Activated naive CD4-positive, alpha-beta T cell treated with anti-CD3 and anti-CD28 coated beads, Interleukin-2, amount 50 U/mL, for 16 hours (primary cell): ENCODE measurements at places on chromosomes 11 and 22.

DNA sequence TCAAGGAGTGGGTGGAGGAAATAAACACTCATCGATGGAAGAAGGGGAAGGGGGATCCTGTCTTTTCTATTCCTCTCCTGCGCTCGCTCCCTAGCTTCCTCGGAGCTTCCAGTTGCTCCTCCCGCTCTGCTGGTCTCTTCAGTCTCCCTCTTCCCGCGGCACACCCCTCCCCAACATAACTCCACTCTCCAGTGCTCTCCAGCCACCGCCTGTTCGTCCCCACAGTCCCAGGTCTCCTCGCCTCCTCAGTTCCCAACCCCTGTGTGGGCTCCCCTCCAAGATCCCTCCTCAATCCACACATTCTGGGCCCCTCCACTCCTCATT lies 438 bp downstream of the ZW10 start:
- DNase-seq = no peak

DNA sequence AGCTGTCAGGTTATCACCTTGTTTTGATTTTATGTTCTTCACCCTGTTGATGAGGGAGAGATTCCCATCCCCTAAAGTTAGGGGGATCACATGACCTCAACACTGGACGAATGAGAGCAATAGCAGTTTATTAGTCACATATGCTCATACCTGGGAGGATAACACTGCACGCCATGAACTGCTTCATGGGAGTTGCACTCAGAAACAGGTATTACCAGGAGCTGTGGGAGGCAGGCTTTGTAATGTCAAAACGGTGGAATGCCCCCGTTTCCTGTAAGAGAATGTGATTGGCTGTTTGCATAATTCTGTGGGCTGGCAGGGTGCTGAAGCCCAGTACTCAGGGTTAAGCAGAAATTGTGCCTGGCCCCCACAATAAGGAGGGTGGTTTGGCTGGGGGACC lies 3.2 kb upstream of the THY1 start:
- DNase-seq = no peak

DNA sequence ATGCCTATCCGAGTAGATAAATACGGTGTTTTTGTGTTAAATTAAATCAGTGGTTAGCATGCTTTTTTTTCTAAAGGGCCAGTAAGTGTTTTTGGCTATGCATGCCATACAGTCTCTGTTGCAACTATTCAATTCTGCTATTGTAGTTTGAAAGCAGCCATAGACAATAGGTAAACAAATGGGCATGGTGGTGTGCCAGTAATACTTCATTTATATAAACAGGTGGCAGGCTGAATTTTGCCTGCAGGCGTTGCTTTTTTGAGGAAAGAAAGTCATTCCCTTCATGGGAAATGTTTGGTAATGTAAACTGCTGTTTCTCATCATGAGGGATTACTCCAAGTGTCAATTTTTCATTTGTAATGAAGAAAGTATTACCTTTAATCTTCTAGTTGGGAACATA lies 106.5 kb downstream of the TMEM135 start:
- DNase-seq = no peak

DNA sequence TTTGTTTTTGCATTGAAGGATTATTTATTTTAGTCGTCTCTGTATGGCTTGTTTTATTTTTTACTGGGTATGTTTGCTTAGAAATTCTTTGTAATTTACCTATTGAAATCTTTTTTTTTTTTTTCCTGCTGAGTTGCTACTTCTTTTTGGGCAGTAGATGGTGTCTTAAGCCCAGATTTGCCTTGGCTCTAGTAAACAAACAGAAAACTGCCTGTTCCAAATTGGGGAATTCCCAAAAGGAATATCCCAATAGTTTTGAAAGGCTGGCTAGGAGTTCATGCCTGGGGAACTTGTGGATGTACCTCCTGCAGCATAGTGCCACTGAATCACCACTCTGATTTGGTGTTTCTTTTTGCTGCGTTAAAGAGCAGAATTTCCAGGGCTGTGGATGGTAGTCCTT lies 17.7 kb downstream of the PAMR1 start:
- no peak for DNase-seq

GRCh38 chr11:34185926-34186841 lies 80.8 kb downstream of the NAT10 start:
- no peak for DNase-seq

- DNase-seq = no peak
Observed at GRCh38 chr22:17939011-17939410, 85.3 kb downstream of the MICAL3 start.

DNA sequence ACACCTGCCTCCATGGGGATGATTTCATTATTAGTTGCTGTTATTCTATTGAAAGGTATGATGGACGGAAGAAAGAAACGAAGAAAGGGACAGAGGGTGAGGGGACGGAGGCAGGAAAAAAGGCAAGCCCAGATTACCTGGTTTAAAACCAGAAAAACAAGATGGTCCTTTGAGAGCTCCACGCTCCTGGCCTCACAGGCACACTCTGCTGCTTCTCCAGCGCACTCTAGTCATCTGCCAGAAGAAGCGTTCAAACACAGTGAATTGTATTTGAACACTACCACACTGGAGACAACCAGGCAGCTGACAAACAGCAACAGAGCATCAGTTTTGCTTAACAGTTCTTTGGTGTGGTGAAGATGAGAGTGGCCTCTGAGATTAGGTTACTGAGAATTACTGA lies 216.9 kb downstream of the CADM1 start:
- DNase-seq = no peak

GRCh38 chr22:17085277-17086181 lies 729 bp downstream of the IL17RA start:
- peak; percentile 55 for DNase-seq

GRCh38 chr11:130457623-130458409 lies 9.4 kb downstream of the ADAMTS15 start:
- no peak for DNase-seq

DNA sequence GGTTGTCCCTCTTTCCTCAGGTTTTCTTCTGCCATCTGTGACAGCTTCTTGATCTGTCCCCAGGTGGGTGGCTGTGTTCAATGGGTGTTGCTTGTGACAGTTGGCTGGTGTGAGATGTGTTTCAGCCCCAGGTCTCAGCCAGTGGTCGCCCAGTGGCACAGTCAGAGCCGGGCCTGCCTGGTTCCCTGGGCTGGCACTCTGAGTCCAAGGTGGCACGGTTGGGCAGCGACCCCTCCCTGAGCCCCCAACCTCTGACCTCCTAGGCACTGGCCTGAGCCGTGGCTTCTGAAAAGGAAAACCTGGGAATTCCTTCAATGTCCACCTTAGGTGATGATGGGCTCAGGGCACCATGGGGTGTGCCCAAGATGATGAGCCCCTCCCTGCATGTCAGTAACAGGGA lies 14.0 kb upstream of the PRODH start:
- DNase-seq = peak; percentile 9

DNA sequence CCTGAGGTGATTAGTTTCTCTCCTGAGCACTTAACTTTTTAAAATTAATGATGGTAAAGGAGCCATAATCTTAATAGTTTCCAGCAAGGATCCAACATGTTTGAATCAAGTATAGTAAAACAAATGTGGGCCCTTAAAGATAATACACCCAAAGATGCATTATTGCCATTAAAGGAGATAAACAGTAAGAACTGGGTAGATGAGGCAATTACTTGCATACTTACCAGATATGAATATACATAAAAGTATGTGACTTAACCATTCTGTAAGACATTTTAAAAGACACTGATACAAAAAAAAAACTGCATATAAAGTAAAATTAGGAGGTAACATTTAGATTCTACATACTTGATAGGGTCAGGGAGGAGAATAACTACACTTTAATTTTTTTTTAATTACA lies 48.2 kb downstream of the CADM1 start:
- DNase-seq = no peak

DNA sequence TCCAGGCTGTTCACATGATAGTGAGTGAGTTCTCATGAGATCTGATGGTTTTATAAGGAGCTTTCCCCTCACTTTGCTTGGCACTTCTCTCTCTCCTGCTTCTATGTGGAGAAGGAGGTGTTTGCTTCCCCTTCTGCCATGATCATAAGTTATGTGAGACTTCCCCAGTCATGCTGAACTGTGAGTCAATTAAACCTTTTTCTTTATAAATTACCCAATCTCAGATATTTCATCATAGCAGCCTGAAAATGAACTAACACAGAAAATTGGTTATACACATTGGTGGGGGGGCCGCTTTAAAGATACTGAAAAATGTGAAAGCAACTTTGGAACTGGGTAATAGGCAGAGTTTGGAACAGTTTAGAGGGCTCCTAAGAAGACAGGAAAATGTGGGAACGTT lies 741.1 kb upstream of the LUZP2 start:
- DNase-seq = no peak

- DNase-seq = no peak
Observed at GRCh38 chr11:122690801-122691548, 35.5 kb downstream of the UBASH3B start.

DNA sequence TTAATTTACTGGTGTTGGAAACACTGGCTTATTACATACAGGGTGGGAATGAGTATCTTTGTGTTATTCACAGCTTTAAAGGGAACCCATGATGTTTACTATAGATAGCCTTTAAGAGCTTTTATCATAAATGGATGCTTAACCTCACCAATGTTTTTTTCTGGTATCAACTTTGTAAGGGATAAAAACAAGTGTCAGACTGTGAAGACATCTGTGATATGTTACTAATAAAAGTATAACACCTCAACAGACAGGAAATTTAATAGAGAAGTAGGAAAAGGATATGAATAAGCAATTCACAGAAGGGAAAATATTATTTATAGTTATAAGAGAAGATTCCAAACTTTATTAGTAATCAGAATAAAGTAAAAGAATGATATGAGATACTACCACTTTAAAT lies 46.3 kb downstream of the ACAT1 start:
- no peak for DNase-seq

GRCh38 chr11:15195454-15196200 lies 80.9 kb downstream of the INSC start:
- DNase-seq = no peak

GRCh38 chr11:18581825-18582224 lies 6.7 kb downstream of the UEVLD start:
- DNase-seq = no peak

- peak; percentile 76 for DNase-seq
Observed at GRCh38 chr22:23182309-23183060, 2.2 kb downstream of the BCR start.

DNA sequence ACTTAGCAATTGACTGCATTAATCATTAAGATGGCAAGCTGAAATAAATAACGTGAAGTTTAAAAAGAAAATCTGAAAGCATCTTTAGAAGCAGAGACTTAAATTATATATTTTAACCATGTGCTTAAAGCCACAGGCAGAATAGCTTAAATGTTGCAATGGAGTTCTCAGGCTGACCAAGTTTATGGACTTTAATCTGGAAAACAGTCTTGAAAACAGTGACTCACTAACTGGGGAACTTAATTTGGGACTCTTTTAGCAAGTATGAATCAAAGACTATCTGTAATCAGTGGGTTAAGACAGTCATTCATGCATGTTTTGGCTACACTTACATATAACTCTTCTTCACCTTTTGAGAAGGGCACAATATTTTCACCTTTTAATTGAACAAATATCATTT lies 12.6 kb upstream of the GLYATL1 start:
- no peak for DNase-seq

GRCh38 chr11:59706518-59707285 lies 6.9 kb downstream of the OR10V1 start:
- no peak for DNase-seq

DNA sequence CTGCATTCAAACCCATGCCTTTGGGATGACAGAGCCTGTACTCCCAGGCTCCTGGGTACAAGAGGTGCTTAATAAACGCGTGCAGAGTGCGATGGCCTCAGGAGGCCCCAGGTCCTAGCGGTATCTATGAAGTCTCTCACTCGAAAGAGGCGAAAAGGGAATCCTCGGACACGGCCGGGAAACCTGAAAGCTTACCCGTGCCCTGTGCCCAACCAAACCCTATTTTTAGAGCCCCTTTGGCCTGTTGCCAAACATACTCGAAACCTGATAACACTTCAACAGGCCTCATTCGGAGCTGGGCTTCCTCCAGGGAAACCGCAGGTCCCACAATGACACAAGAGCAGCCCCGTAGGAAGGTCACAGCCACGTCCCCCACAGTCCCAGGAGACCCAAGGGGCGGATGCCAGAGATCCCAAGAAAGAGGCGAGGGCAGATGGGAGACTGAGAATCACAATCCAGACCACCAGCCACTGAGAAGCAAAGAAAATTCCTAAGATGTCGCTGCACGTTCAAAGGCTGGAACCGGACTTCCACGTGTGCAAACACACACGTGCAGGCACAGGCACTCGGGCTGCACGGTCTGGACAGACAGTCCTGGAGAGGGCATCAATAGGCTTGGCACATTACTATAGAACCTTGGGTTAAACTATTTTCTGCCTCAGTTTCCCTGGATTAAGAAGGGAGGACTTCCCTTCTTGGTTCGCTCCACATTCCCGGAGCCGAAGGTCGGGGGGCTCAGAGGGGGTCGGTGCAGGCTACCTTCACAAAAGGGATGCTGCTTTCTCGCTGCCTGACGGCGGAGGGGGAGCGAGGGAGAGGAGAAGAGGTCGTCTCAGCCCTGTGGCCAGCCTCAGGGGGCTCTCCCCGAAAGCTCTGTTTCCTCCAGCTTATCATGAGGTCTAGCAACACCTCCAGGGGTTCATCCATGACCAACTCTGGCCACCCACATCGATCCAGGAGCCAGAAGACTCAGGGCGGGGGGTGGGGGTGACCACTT lies 8.2 kb downstream of the PDGFB start:
- DNase-seq = no peak

GRCh38 chr11:48170241-48171233 lies 46.1 kb upstream of the OR4B1 start:
- no peak for DNase-seq

- DNase-seq = no peak
Observed at GRCh38 chr11:19283991-19284390, 43.2 kb upstream of the E2F8 start.

- DNase-seq = no peak
Observed at GRCh38 chr11:65478388-65479183, 20.3 kb upstream of the MALAT1 start.

- DNase-seq = no peak
Observed at GRCh38 chr11:57214098-57214417, 23.0 kb downstream of the APLNR start.

GRCh38 chr11:34633640-34633989 lies 12.7 kb downstream of the EHF start:
- no peak for DNase-seq

GRCh38 chr11:133414506-133414905 lies 117.8 kb downstream of the OPCML start:
- no peak for DNase-seq

GRCh38 chr22:38262051-38262795 lies 10.6 kb downstream of the TMEM184B start:
- peak; percentile 30 for DNase-seq

- no peak for DNase-seq
Observed at GRCh38 chr11:85029964-85030363, 597.2 kb downstream of the DLG2 start.

- DNase-seq = no peak
Observed at GRCh38 chr22:28711820-28712777, 29.5 kb downstream of the CHEK2 start.

DNA sequence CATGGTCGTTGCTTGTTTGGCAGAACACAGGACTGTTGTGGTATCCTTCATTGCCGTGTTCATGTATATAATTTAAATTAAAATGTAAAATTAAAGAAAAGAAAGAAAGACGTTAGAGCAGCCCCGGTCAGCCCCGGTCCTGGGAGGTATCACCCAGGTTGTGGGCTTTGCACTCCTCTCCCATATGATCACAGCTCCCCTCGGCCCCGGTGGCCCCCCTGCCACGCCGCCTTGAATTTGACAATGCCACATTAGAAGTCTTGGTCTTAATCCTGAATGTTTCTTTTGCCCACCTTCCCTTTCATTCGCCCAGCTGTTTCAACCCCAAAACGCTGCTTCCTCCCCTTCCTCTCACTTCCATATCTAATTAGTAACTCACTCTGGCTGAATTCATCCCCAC lies 11.4 kb downstream of the APOBEC3A start:
- no peak for DNase-seq
